ENCODE measurements at places on chromosomes 3 and 15.

GRCh38 chr15:50350621-50351020, 4.4 kb downstream of the GABPB1 start:
- no peak for DNase-seq

DNA sequence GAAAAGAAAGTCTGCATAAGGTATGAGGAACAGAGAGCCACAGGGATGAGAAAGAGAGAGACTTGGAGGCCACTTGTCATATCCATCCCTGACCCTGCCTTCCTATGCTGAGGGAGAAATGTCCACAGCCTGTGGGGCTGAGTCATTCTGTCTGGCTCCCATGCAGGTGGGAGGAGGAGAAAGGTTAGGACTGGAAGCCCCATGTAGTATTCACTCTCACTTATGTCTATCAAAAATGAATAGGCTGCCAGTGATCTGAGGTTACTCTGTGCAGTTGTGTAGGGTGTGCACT, 71.3 kb downstream of the RAB11A start:
- no peak for DNase-seq

DNA sequence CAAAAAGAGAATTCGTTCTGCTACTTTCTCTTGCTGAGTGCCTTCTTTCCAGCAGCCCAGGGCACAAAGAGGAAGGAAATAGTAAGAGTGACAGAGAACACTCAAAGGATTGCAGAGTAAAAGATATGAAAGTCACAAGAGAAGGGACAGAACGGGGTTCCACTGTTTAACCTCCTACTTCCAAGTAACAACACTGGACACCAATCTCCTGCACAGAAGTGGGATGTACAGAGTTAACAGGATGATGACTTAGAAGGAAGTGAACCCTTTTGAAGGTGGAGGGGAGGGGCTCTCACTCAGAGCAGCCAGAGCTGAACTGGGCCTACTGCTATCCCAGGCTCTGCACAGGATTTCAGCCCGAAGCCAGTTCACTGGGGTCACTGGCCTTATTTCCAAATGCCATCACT, 130.1 kb upstream of the PRICKLE2 start:
- DNase-seq = no peak

DNA sequence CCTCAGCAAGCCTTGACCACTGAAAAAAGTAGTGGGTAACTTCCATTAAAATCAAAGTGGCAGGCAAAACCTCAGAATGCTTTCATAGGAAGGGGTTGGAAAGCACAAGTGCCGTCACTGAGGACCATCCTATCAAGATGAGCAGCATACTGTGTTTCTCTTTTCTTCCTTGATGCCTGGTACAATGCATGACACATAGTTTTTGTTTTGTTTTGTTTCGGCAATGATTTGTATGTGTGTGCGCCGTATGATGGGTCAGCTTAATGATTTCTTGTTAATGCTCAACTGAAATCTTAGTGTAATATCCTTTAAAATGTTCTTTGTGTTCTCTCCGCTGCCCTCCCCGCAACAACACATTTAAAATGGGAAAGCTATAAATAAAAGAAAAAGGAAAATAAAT, 476.4 kb upstream of the KCNMB2 start:
- DNase-seq = no peak

GRCh38 chr3:196604548-196604947, 34.9 kb upstream of the NRROS start:
- DNase-seq = no peak

GRCh38 chr15:73052653-73053397, 562 bp downstream of the NEO1 start:
- DNase-seq = peak; percentile 75
